ENCODE measurements at places on chromosomes 5 and 9.
A peak's percentile ranks its signal among the peaks of the same experiment; 100 is the strongest.

DNA sequence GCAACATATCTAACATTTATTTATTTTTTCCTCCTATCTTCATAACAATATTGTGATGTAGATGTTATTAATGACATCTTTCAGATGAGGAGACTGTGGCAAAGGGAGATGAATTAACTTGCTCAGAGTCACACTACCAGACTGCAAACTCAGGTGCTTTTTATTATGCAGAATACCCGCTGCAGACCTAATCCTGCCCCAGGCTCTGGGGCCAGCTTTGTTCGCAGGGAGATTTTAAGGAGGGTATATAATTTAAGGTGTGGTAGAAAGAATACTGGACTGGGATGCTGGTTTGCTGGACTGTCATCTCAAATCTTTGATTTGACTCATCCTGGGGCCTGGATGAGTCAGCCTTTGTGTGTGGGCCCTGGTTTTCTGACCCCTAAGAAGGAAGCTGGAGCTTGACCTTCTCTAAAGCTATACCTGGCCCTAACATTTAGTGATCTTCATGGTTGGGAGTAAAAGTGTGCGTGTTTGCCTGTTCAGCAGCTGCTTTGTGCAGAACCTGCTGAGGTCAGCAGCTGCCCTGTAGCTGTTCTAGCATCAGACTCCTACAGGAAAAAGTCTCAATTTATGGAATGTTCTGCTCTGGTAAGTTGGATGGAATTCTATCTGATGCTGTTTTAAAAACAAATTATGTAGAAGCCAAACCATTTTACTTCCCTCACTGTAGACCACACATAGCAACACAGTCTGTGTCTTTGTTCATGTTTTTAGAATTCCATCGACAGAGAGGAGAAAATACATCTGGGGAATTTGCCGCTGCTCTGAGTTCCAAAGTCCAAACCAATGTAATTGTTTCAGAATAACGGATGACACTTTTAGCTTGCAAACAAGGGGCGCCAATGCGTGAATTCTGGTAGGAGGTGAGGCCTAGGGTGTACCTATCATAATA is 4.5 kb downstream of the SLC36A1 start:
- no peak for DNase-seq

- no peak for DNase-seq
Measured at GRCh38 chr5:145718956-145719355, 116.2 kb downstream of the PRELID2 start.

GRCh38 chr9:127033061-127033460 is 89.4 kb downstream of the ANGPTL2 start:
- no peak for DNase-seq

GRCh38 chr5:174272671-174273070 is 227.2 kb downstream of the NSG2 start:
- no peak for DNase-seq

GRCh38 chr5:80326468-80326867 is 6.7 kb downstream of the SPZ1 start:
- no peak for DNase-seq

- DNase-seq = peak; percentile 39
Measured at GRCh38 chr9:124617477-124618141, 110.4 kb upstream of the NR5A1 start.

DNA sequence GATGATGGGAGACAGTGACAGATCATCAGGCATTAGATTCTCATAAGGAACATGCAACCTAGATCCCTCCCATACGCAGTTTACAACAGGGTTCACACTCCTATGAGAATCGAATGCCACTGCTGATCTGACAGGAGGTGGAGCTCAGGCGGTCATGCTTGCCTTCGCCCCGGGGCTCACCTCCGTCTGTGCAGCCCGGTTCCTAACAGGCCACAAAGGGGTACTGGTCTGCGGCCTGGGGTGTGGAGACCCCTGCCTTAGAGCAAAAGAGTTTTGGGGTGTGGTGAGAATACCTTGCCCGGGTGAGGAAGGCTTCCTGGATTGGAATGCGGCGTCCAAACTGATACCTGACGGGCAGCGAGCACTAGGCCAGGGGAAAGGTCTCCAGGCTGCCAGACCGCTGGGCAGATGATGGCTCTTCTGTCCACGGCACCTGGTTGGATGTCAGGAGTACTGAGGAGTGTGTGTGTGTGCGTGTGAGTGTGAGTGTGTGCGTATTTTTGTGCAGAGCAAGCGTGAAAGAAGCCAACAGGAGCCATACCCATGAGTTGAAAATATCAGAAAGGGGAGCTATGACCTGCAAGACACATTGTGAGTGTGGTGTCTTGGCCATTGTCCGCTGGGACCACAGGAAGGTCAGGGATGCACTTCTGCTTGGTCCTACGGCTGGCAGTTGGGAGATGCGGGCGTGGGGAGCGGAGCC is 55.4 kb downstream of the ACER2 start:
- no peak for DNase-seq

- no peak for DNase-seq
Measured at GRCh38 chr9:108861464-108861863, 602 bp upstream of the ACTL7A start.

DNA sequence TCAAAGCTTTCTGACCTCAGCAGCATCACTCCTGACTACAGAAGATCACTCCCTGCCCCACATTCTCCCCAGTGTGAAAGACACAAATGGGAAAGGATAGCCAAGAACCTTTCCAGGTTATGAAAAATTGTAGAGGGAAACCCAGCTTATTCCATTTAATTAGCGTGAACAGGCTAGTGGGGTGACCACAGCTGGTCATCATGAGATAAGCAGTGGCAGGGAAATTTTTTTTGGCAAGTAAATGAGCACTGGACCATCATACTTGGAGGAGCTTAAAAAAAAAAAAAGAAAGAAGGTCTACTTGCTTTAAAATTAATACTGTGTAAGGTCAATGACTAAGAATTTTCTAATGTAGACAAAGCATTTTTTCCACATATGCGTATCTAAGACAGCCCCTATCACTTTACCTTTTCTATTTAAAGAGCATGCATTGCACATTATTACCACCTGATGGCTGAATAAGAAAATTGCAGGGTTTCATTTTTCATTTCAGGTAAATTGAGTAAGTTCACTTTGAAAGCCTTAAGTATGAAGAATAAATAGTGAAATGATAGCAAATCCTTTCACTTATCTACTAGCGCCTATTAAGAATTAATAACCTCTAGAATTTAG is 123.6 kb downstream of the ELAVL2 start:
- no peak for DNase-seq
